ENCODE measurements at places on chromosomes 7 and 10. TPM values are rescaled to one million over a fixed set of nuclear protein-coding genes. Genes with fewer than 3 reads are reported as not detected.

DNA sequence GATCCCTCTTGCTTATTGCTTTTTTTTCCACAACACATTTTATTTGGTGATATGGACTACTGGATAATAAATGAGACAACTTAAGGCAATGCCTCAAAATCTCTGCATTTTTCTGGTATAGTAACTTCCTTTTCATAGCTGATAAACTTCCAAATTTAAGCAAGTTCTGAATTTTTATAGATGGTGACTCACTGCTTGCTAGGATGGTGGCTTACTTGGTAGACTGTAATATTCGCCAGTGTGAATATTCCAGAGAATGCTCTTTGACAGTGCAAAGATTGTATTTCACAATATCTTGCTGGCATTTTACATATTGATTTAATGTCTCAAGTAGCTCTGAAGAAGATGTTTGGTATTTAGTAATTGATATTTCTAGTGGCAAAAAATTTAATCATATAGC, 472.4 kb downstream of the TFEC start:
- DNase-seq = no peak

The UPK3B gene
- polyA plus RNA-seq = 159 TPM

The HOGA1 gene
- polyA plus RNA-seq = 6.9 TPM

GRCh38 chr7:68107968-68108367, 1111.3 kb downstream of the TYW1 start:
- DNase-seq = no peak

The ERVW-1 gene
- 0.23 TPM for polyA plus RNA-seq

GRCh38 chr7:134368851-134369544, 52.3 kb upstream of the SLC35B4 start:
- DNase-seq = peak; percentile 71

DNA sequence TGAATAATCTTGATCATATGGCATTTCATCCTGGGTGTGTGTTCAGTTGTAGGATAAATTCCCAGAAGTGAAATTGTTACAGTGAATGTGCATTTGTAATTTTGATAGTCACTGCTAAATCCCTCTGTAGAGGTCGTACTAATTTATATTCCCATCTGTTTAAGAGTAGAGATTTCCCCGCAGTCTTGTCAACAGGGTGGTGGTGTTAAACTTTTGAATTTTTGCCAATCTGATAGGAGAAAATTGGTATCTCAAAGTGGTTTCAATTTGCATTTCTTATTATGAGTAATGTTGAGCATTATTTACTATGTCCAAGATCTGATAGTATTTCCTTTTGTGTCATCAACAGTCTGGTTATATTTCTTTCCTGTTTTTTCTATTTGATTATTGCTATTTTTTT, 101.7 kb downstream of the AUTS2 start:
- DNase-seq = no peak

DNA sequence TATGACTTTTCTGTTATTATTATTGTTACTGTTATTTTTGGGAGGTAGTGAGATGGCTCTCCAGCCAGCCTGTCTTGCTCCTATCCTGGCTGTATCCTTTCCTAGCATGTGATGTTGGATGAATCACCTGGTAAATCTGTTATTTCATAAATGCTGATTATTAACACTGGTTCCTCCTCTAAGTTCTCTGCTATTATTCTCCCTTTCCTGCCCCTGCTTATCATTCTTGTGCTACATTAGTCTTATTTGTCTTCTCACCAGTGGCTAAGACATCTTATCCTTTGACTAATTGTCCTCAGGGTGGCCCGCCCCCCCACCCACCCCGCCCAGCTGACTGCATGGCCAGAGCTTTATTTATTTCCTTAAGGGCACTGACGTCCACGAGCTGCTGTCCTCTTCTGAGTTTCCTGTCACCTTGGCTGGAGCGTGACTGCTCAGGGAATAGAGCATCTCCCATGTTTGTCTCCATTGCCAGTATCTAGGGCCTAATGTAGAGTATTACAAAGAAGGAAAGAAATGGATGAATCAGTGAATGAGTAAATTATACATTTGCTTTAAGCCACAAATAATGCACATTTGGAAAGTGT, 110.1 kb upstream of the KLF6 start:
- no peak for DNase-seq

The OPALIN gene
- polyA plus RNA-seq = not detected

GRCh38 chr10:14414901-14415300, 84.2 kb upstream of the FRMD4A start:
- DNase-seq = no peak

The PTPRE gene
- 3.2 TPM for polyA plus RNA-seq

- DNase-seq = no peak
Observed at GRCh38 chr10:29701306-29701705, 66.5 kb upstream of the SVIL start.

The TBXAS1 gene
- polyA plus RNA-seq = 4.1 TPM

- DNase-seq = peak; percentile 90
Observed at GRCh38 chr7:8295638-8296361, 33.8 kb upstream of the ICA1 start.

GRCh38 chr10:114234132-114234531, 4.9 kb upstream of the VWA2 start:
- DNase-seq = no peak

The GHRHR gene
- polyA plus RNA-seq = not detected

- DNase-seq = no peak
Observed at GRCh38 chr7:42947521-42947920, 15.3 kb downstream of the MRPL32 start.

GRCh38 chr10:1957057-1957456, 219.7 kb upstream of the ADARB2 start:
- no peak for DNase-seq

The CTAGE8 gene
- 3.6 TPM for polyA plus RNA-seq

DNA sequence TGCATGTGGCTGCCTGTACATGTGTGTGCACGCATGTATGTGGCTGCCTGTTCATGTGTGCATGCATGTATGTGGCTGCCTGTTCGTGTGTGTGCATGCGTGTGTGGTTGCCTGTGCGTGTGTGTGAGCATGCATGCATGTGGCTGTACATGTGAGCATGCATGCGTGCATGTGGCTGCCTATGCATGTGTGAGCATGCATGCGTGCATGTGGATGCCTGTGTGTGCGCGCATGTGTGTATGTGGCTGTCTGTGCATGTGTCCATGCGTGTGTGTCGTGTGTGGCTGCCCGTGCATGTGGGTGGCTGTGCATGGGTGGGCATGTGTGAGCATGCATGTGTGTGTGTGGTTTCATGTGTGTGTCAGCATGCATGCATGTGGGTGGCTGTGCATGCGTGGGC, 218.3 kb downstream of the ELFN1 start:
- DNase-seq = no peak

DNA sequence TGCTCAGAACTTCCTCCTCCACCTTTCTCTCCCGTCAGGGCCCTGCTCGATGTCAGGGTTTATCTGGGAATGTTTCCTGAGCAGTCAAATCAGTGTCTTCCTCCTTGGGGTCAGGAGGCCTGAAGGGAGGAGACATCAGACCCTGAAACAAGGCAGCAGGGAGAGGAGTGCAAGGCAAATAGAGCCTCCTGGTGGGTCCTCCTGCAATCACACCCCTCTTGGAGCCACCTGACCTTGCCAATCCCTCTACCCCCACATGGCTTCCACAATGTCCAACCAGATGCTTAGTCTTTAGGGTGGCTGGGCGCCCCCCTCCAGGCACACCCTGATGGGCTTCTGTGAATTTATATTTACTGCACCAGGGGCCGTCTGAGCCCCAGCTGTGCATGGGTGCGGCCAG, 12.2 kb downstream of the GPR26 start:
- no peak for DNase-seq

GRCh38 chr7:77351539-77352004, 64.6 kb downstream of the GSAP start:
- no peak for DNase-seq

- no peak for DNase-seq
Observed at GRCh38 chr7:110867771-110868170, 223.2 kb upstream of the LRRN3 start.

Data from hepatocyte (in vitro differentiated cells).